ENCODE measurements at places on chromosomes 2 and 18. TPM values are rescaled to one million over a fixed set of nuclear protein-coding genes. Genes with fewer than 3 reads are reported as not detected.

ALPI gene
- total RNA-seq, result not detected

KCNIP3 gene
- 4.1 TPM for total RNA-seq

UGT1A4 gene
- total RNA-seq, result not detected

DLGAP1 gene
- total RNA-seq, result not detected

DNA sequence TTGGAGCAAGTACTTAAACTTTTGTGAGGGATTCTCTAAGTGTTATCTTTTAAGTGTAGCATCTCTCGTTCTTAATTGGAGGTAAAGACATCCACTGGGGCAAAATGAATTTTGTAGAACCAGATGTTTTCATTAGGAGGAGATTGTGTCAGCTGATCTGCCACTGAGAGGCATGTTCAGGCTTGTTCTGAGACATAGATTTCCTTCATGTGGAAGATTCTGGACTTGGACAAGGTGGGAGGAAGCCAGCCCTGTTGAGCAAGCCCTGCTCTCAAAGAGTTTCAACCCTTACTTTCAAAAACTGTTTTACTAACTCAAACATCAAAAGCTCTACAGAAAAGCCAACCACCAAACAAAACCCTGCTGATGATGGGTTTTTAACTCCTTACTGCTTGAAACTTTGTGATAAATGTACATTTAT, 6.5 kb downstream of the MAP4K4 start:
- no peak for DNase-seq
